ENCODE measurements at places on chromosomes 3 and 15.

GRCh38 chr3:105354429-105354828 lies 12.3 kb upstream of the ALCAM start:
- no peak for DNase-seq

DNA sequence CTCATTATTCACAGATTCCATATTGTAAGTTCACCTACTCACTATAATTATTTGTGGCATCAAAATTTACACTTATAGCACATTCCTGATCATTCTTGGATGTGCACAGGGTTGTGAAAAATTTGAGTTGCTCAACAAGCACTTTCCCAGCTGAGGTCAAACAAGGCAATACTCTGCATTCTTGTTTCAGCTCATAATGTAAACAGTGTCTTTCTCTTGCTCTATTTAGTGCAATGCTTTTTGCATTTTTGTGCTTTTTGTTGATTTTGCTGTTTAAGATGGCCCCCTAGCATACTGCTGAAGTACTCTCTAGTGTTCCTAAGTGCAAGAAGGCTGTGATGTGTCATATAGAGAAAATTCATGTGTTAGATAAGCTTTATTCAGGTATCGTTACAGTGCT lies 66.7 kb upstream of the TNIK start:
- no peak for DNase-seq

- no peak for DNase-seq
These were observed 53.0 kb upstream of the TPM1 start for GRCh38 chr15:62989366-62990055.

- no peak for DNase-seq
These were observed 231.5 kb downstream of the SV2B start for GRCh38 chr15:91331581-91331980.

Measured in NCI-H1694 treated with DMSO at 0.1 percent for 48 hours (cell line).